Stimulated activated CD4-positive, alpha-beta T cell treated with anti-CD3 and anti-CD28 coated beads, Interleukin-1b, Interleukin-23, amount 100 ng/mL, for 1 hour (primary cell): ENCODE measurements at places on chromosomes 2 and 18.

GRCh38 chr18:10840743-10841142, 308.6 kb downstream of the PIEZO2 start:
- DNase-seq: no peak

GRCh38 chr2:195364015-195364965, 292.7 kb upstream of the SLC39A10 start:
- DNase-seq: no peak

- DNase-seq: no peak
Observed at GRCh38 chr2:68607837-68608236, 35.5 kb upstream of the PROKR1 start.

- DNase-seq: no peak
Observed at GRCh38 chr2:21146638-21147037, 22.9 kb downstream of the TDRD15 start.

- DNase-seq: no peak
Observed at GRCh38 chr2:149164827-149165226, 126.3 kb downstream of the LYPD6B start.

DNA sequence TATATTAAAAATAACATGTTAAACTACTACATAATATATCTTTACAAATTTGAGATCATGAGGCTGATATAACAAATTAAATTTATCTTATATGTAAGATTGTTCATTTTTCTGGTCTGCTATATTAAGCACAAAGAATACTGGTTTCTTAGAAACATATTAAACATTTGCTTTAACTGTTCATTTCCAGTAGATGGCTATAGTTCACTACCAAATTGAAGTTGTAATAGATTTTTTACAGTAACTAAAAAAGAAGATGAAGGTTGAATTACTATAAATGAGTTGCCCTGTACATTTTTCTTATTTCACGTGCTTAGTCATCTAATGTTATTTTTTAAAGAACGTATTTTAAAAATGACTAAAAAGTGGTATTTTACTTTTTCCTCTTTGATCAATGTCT, 57.0 kb downstream of the ZNF407 start:
- no peak for DNase-seq

- DNase-seq: no peak
Observed at GRCh38 chr2:237122214-237122666, 36.6 kb downstream of the COPS8 start.

DNA sequence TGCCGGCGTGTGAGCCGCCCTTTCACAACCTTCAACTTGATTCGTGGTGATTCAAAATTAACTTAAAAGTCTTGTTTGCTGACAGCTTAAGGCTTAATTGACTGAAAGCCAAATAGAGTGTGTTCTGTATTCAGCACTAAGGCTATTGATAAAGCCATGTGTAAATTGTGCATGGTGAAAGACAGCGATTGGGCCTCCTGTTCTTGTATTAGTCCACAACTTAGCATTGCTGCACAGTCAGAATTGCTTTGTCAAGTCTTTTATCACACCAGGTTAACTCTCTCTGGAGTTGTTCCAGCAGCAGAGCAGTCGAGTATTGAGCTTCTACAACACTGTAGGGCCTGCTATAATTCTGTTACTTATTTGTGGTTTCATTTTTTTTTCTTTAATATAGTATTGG, 210.1 kb downstream of the WDR7 start:
- DNase-seq: no peak

DNA sequence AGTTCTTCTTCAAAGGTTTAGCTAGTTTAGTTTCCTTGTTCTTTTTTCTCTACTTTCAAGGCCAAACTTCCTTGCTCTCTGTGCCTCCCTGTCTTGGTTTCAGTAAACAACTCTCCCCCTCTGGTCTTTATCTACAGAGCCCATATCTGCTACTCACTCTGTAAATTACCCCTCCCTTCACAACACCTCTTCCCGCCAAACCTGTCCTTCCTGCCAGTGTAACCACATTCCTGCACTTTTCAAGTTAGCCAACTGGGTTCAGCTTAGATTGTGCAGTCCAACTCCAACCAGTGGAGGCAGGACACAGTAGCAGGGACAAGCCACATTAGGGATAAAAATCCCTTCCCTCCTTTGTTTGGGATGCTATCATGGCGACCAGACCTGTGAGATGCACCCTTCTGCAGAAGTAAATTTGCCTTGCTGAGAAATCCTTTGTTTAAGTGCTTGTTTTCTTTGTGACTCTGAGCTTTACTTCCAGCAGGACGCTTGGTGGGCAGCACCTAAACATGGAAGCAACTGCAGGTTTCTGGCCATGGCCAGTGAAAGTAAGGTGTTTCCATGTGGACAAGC, 706.0 kb downstream of the KCNJ3 start:
- no peak for DNase-seq

- no peak for DNase-seq
Observed at GRCh38 chr2:224405841-224406370, 4.0 kb upstream of the FAM124B start.

DNA sequence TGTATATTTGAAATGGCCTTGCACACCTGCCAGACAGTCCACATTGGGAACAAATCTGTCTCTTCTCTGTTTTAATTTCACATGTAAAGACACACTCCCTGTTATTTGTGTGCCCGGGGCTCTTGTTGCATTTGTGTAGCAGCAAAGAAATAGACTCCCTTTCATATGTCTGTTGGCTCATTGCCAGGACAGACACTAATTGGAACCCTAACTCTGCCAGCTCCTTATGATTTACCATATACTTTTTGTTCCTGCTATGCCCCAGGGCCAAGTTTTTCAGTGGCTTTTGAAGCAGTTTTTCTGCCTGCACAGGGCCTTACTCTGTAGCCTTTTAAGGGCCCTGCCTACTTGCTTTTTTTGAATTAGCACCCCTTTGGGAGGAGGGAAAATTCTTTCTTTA, 396.9 kb downstream of the DLGAP1 start:
- no peak for DNase-seq

GRCh38 chr2:224142397-224143312, 103.6 kb upstream of the SERPINE2 start:
- no peak for DNase-seq

- DNase-seq: no peak
Observed at GRCh38 chr2:177324797-177325196, 60.3 kb upstream of the NFE2L2 start.

DNA sequence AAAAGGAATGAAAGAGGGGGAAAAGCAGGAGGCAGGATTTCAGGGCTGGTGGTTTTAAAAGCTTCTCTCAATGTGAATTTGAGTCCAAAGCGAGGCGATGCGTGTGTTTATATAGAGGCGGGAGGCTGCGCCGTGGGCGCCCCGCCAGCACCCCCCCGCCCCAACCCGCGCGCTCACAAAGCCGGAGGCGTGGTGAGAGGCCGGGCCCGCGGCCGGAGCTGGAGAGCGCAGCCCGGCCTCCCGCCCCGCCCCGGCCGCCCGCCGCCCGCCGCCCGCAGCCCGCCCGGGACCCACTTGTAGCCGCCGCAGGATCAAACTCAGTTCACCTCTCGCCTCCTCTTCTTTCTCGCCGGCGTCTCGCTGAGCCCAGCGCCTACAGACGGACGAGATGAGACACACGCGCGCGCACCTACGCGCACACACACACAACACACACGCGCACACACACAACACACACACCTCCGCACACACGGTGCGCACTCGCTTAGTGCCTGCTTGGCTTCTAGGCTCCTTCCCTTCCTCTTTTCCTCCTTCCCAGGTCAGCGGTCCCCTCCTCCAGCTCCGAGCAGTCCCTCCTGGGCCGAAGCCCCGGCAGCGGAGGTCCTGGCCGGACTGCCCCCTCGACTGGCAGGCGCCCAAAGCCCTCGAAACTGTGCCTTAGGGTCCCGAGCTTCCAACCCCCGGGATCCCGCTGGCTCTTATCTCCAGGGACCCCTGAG, 1.3 kb upstream of the CYP26B1 start:
- DNase-seq: no peak

DNA sequence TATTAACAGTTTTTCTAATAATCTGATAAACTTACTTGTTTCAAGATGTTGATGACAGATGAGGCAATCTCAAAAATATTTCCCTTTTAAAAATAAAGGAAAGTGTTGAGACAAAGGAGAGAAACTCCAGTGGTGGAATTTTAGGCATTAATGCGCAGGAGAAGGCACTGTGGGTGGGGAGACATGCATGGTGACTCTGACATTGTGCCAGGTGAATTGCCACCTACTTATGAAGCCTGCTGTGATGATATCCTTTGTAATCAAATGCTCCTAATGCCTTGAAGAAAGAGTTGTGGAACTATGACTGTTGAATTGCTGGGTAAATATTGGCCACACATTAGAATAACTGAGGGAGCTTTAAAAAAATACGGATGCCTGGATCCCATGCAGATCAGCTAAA, 101.4 kb downstream of the PLA2R1 start:
- no peak for DNase-seq

GRCh38 chr18:41655074-41655473, 300.0 kb upstream of the PIK3C3 start:
- no peak for DNase-seq

DNA sequence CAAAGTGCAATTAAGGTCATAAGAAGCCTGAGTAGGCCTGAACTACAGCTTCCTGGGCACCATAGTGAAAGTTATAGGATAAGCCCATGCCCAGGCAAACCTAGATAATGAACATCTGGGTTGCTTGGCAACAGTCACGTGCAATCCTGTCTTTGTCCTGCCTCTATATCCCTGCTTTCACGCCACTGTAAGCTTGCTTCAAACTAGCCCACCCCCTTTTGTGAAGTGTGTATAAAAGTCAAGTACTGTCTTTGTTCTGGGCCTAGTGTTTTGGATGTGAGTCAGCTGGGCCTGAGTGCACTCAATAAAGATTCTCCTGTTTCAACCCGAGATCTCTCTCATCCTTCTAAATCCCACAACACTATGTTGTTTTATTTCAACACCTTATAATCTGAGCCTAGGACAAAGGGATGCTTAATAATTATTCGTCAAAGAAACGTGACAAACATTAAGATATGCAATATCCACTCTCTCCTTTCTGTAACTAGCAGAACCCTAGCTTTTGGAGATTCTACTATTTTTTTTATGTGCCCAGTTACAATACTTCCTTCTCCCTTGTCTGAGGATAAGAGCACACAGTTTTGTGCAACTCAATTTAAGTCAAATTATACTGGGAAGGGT, 927.8 kb downstream of the SUCLG1 start:
- no peak for DNase-seq

DNA sequence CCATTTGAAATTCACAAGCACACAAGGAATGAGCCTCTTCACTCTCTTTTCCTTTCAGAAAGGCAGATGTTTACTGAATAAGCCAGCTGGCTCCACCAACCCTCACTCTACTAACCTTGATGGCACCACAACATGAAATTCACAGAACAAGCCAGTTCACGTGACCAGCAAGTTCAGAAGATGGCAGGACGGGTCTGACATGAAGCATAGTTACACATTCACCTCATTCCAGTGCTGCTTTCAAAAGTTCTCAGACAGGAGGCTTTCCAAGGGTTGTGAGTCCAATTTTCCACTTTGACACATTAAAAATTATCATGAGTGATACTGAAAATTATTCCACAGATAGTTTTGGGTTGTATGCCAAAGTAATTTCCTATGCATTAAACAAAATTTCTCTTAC, 74.2 kb upstream of the MBOAT2 start:
- no peak for DNase-seq

DNA sequence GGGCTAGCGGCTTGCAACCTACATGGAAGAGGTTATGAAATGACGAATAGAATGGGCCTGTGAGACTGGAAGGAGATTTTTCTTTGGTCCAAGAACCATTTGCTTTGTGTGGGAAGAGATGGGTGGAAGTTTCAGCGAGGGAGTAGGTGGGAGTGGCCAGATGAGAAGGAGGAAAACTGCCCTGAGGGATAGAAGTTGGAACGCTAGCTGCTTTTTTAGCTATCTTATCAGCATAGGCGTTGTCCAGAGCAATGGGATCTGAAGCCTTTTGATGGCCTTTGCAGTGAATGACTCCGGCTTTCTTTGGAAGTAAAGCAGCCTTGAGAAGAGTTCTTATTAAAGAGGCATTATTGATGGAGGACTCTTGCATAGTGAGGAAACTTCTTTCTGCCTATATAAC, 52.4 kb downstream of the SPTBN1 start:
- DNase-seq: no peak

DNA sequence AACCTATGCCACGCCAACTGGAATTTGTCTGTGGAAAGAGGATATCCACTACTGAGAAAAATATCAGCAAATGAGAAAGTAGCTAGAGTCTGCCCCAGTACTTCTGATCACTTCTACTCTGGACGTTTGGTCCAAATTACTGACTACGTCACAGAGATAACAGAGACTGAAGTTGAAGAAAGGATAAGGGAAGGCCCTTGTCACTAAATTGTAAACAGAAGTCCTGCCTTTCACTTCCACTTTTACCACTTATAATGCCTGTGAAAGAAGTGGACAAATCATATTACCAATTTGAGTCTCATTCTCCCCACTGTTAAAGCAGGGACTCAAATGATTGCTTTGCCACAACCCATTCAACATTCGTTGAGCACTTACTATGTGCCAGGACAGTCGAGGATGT, 173.9 kb upstream of the ERBB4 start:
- no peak for DNase-seq

- DNase-seq: no peak
Observed at GRCh38 chr2:67782443-67782842, 280.4 kb downstream of the C1D start.

- no peak for DNase-seq
Observed at GRCh38 chr2:222677981-222678380, 6.5 kb downstream of the MOGAT1 start.

DNA sequence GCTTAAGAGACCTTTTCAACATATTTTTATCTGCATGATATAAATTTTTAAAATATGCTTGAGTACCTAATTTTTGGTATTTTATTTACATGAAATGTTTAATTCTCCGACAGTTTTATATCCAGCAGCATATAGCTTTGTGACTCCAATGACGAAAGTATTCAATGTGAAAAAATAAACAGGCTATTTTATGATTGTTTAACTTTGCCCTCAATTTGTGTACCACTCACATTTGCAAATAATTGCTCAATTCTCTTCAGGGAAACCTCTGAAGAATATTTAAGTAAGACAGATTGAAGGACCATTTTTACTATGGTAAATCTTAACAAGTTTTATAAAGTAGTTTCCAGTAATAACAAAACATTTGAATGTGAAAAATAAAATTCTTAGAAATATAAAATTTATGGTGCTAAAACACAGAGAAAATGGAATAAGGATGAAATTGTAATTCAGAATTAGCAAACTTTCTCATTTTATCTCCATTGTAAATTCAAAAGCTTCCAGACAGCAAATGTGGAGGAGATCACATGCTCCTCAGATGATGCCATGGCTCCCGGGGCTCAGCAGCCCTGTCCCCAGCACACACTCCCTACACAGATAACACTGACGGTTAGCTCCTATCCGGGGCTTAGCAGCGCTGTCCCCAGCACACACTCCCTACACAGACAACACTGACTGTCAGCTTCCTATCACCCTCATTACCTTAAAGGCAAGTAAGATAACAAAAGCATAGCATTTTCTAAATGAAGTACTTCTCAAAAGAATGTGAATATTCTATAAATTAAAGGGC, 39.7 kb downstream of the SH3YL1 start:
- DNase-seq: no peak

GRCh38 chr2:126971162-126971480, 72.4 kb downstream of the TEX51 start:
- DNase-seq: no peak

DNA sequence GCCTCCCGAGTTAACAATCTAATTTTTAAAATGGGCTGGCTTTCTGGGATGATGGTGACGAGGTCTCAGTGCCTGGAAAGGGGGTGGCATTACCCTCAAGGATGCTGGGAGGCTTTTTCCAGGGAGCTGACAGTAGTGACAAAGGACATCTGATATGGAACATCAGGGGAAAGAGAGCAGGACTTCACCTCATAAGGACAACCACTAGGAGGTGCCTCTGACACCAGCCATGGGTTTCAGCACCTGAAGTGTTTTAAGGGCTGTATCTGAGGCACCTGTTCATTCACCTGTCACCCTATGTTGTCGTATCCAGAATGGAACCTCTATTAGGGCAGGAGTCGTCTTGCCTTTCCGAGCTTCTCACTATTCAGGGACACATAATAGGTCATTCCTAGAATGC, 10.8 kb downstream of the IL36B start:
- no peak for DNase-seq
